NCI-H446 treated with DMSO at 0.1 percent for 48 hours (cell line): ENCODE measurements at places on chromosomes 2 and 18.

DNA sequence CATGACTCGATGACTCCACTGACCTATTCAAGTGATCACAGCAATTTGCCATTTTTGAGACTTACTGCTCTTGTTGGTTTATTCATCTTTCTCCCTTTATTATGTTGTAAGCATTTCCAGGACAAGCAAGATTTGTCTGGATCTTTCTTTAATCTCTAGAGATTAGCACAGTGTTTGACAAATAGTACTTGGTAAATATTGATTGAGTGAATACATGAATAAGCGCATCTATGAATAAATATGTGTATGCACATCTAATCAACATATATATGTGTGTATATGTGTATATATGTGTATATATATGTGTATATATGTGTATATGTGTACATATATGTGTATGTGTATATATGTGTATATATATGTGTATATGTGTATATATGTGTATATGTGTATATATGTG is 7.3 kb downstream of the TMX3 start:
- no peak for DNase-seq

DNA sequence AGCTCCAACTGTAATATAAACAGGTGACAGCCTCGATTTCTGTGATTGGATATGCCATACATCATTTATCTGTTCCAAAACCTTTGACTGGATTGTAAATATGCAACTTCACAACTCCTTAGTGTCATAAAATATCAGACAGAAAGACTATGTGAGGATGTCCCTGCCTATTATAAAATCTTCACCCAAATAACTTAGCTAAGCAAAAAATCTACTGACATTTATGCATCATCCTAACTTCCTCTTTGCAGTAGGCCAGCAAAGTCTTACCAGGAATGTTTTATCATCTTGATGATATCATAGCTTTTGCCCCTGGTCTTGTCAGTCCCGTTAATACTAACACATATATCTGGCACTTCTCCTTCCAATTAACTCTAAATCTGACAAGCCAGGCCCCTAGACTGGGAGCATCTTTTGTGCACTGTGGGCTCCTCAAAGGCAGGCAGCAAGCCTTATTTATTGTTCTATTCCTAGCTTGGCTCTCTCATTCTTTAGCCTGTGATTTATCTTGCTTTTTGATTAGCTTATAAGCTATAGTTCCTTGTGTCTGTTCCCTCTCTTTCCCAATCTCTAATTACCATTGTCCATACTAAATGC is 356.5 kb upstream of the HNMT start:
- no peak for DNase-seq

- DNase-seq: no peak
Observed at GRCh38 chr18:29007986-29008654, 831.2 kb upstream of the CDH2 start.

DNA sequence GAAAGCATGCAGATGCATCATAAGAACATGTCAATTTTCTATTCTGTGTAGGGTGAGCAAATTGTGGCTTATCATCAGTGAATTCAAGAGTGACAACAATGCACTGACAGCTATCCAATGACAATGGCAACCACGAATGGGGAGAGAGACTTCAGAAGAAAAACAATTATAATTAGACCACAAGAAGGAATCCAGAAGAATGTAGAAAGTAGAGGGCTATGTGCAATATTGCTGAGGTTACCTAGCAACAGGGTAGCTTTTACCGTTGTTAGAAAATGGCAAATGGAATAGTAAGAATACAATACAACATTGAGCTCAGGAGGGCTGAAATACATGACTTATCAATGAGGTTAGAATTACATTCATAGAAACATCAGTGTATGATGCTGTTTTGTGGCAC is 71.1 kb upstream of the SESTD1 start:
- no peak for DNase-seq

GRCh38 chr2:96304606-96305005 is 740 bp downstream of the SNRNP200 start:
- DNase-seq: no peak

- no peak for DNase-seq
Observed at GRCh38 chr2:5845798-5846330, 153.7 kb downstream of the SOX11 start.

GRCh38 chr2:1931003-1931914 is 186.9 kb upstream of the PXDN start:
- DNase-seq: no peak

DNA sequence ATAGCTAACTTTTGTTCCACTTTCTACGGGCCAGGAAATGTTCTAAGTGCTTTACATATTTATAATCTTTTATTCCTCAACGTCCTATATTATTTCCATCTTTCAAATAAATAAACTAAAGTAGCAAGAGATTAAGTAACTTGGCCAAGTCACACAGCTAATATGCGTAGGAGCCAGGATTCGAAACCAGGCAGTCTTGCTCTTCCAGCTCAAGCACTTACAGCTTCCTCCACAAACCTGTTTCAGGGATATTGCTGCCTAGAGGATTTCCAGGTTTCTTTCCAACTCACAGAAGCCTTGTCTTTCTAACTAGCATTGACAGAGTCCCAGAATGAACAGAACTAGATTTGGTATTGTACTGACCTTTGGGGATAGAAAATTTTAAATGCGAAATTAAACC is 102.5 kb downstream of the FIGN start:
- no peak for DNase-seq

GRCh38 chr2:225041207-225041850 is 939 bp downstream of the DOCK10 start:
- DNase-seq: peak; percentile 74

DNA sequence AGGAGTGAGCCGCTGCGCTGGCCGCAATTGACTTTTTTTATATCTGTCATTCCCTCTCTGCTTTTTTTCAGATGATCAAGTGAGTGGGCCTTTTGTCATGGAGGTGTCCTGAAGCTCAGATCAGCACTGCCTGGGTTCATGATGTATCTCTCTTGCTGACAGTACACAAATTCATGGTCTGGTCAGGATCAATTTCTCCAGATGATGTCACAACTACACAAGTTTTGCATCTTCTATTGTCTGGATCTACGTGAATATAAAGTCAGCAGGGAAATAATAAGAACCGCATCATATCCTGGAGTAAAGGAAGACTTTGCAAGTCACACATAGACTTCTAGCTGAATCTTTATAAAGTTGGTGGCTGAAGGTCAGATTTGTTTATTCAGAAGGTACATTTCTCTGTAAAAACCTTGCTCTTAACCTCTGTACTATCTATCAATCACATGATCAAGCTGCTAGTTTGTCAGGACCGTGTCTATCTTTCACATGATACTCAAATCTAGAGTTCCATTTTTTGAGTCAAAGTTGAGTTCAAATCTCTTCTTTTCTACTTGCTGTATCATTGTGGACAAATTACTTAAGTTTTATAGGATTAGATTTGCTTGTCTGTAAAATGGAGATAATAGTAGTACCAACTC is 13.1 kb upstream of the CD28 start:
- DNase-seq: no peak

GRCh38 chr2:62641410-62641843 is 64.1 kb upstream of the EHBP1 start:
- no peak for DNase-seq

DNA sequence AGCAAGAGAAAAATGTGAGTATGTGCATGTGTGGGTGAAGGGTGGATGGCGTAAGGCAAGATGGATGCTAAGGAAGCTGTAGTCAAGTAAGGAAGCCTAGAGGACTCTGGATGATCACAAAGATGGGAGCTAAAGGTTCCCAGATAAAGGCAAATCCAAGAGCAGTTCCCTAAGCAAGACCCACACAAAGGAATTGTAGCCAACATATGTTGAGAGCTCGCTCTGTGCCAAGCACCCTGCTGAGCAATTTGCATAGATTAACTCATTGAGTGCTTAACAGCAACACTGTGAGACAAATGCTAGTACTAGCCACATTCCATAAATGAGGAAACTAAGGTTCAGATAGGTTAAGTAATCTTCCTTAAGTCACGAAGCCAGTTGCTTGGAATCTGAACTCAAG is 132.6 kb downstream of the C1D start:
- DNase-seq: no peak

DNA sequence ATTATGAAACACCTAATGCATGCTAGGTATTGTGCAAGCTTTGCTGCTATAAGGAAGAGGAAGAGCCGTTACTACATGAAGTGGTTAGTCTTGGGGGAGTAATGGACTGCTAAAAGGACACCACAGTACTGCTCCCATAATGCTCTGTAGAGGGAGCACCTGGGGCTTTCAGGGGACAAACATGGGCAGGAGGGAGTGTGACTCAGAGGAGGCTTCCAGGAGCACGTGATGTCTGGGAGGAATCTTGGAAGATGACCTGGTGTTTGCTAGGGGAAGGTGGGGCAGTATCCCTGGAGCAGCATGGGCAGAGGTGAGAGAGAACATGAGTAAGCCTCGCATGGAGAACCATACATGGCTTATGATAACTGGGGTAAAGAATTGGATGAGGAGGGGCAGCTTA is 18.8 kb downstream of the MAPK4 start:
- no peak for DNase-seq

- peak; percentile 74 for DNase-seq
Observed at GRCh38 chr2:58571181-58571852, 330.2 kb upstream of the FANCL start.

DNA sequence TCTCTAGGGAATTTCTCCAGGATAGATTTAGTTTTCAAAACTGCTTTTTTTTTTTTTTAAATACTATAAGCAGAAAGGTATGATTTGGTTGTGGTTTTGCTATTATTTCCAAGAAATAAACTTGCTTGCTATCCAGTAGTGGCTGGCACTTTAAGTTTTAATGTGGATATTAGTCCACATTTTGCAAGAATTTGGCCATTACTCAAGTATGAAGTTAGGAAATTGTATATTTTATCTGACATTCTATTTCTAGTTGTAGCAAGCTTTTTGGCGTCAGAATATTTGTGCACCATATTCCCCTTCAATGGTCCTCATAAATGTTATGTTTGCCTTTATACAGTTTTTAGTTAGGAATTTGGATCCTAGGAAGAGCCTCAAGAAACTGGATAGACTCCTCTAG is 226.3 kb downstream of the ZNF521 start:
- DNase-seq: no peak

DNA sequence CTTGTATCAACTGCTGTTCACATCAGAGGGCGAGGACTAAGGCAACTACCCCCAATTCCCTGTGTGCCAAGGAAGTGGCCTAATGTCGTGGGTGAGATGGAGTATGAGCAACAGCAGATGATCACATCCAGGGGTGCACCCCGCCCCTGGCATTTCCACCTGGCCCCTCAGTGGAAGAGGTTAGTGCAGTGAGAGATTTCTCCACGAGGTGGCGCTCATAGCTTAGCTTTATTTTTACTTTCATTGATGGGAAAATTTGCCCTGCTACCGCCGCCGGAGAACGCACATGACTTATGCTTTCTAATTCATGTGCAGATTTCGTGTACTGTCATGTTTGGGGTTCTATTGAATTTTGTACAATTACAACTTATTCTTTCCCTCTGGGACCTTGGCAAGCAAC is 470.6 kb upstream of the MEX3C start:
- peak; percentile 59 for DNase-seq

DNA sequence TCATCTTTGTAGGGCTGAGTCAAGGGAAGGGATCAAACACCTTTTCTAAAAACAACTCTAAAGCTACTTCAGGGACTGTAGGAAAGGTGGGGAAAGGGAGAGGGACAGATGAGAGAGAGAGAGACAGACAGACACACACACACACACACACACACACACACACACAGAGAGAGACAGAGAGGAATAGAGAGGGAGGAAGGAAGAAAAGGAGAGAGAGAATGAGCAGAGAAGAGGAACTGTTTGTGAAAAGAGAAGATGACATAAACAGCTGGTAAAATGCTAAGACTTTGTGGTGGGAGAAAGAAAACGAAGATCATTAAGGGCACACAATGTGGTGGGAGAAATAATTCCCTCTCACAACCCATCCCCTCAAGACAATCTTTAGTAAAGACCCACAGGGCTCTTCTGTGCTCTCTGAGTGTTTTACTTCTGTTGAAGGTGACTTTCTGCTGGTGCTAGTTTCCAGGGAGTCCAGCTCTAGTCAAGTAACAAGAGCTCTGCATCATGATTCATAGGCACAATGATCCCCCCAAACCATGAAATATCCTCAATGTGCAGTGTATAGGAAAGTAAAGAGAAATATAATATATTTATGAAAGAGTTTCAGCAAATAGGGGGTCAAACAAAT is 77.2 kb upstream of the STK17B start:
- no peak for DNase-seq

DNA sequence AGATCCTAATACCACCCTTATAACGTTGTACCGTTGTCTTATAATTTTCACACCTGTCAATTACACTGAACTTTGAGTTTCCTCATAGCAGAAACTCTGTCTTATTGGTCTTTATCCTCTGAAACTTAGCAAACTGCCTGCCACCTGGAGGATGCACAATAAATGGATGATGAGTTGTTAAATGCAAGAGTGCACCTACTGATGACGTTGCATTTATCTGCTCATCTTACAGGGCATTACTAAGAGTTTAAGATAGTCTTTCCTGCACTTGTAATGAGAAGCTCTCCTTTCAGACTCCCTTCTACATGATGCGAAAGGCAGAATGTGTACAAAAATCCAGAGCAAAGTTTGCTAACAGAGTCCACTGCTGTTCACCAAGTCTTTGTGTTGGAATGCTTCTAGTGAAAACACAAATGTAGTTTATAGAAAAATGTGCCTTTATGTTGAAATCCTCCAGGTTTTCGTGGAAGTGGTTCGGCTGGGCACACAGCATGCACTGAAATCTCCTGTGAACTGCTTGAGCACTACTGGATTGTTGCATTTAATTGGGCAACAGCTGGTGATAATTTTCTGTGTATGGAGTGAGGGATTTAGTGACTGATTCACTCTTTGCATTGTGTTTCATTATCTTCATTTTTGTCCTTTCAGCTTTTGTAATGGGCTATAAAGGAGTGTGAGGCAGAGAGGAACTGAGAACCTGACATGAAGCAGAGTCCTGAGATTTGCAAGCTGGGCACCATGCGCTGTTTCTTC is 665.8 kb upstream of the ID2 start:
- DNase-seq: no peak
